Endodermal cell (in vitro differentiated cells): ENCODE measurements at places on chromosomes 1 and 21.

DNA sequence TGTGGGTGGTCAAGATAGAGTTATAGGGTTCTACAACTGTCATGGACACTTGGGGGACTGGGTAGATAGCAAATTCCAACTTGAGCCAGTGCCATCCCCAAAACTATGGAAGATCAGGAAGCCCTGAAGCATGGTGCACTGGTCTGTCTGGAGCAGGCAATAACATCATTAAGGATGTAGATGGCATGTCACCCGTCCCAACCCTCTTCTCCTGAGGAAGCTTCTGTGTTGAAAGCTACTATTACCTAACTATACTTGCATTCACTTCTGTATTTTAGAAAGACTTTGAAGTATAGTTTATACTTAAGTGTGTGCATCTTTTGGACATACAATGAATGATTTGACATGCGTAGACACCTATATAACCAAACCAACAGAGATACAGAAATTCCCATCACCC lies 32.9 kb downstream of the RABIF start:
- no peak for DNase-seq

DNA sequence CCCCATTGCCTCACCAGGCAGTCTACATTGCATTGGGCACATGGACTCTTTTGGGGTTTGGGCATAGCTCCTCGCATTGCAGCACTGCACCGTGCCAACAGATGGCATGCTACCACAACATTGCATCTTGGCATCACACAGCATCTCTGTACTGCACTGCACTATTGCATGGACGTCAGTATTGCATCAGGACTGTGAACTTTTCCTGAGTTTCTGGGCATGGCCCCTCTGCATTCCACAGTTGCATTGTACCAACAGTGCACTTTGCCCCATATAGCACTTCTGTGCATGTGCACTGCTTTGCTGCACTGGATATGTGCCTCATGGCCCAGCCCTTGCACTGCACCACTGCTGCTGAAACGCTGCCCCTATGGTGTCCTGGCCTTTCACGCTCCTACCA lies 9.6 kb downstream of the PTPRU start:
- peak; percentile 60 for DNase-seq

GRCh38 chr1:62144238-62144831 lies 50.3 kb upstream of the L1TD1 start:
- peak; percentile 89 for DNase-seq

DNA sequence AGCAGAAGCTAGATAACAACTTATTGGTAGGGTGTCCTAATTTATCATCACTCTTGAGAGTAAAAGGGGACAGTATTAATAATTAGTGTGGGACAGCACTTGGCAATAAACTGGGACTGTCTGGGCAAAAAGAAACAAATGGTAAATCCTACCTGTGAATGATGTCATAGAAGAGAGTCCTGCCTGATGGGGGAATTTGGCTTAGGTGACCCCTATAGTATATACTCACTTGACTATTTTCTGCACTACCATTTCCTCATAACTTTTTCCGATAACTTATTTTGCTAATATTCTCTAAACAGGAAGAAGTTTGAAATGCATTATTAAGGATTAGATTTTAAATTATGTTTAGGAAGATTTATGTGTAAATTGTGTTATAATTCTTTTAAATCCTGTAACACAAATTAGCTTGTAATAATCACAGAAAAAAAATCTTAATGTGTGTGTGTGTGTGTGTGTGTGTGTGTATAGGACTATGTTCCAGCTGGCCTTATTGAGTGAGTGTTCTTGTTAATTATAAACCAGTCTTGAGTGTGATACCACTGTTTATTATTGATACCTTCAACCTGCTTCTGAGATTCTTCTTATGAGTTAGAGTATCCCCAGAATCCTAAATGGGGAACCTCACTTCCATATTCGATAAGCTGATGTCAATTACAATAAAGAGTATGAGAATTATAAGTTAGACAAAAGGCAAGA lies 144.2 kb upstream of the C1orf105 start:
- DNase-seq = no peak

DNA sequence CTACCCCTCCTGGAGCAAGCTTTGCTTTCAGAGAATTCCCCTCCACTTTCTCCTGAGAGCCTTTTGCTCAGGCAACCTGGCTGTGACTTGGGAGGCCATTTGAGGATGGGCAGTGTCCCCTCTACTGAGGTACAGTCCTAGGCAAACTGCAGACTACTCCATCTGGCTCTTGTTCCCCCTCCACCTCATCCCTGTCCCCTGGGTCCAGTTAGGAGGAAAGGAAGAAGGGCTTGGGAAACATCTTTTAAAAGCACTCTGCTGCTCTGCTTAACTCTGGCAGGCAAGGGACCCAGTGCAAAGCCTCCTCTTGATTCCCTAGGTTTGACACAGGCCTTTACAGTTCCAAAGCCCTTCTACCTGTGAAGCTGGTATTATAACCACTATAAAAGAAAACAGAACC lies 108.2 kb downstream of the NAV1 start:
- DNase-seq = no peak

GRCh38 chr1:173190101-173190936 lies 16.8 kb downstream of the TNFSF4 start:
- DNase-seq = no peak

DNA sequence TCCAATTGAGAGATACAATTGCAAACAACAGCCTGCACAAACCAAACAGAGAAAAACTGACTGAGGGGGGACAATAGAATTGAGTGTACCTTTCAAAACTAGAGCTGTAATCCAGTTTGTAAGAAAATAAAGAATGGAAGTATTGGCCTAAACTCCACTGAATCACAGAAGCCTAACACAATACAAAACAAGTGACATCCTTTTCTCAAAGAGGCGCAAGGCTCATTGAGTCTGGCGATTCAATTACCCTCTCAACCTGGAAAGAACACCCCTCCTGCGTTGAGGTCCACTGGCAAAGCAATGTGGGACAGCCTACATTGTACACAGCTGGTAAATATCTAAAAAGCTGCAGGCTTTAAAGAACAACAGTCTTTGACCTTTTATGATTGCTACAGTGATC lies 182.6 kb downstream of the DPYD start:
- DNase-seq = no peak

- DNase-seq = no peak
Measured at GRCh38 chr1:5734996-5735395, 257.2 kb downstream of the NPHP4 start.

- no peak for DNase-seq
Measured at GRCh38 chr1:232440325-232441035, 189.5 kb downstream of the SIPA1L2 start.

- DNase-seq = no peak
Measured at GRCh38 chr1:29708381-29708780, 472.1 kb downstream of the PTPRU start.

- no peak for DNase-seq
Measured at GRCh38 chr1:23632479-23633160, 59.0 kb upstream of the RPL11 start.
